ENCODE measurements at places on chromosomes 6 and 20.

DNA sequence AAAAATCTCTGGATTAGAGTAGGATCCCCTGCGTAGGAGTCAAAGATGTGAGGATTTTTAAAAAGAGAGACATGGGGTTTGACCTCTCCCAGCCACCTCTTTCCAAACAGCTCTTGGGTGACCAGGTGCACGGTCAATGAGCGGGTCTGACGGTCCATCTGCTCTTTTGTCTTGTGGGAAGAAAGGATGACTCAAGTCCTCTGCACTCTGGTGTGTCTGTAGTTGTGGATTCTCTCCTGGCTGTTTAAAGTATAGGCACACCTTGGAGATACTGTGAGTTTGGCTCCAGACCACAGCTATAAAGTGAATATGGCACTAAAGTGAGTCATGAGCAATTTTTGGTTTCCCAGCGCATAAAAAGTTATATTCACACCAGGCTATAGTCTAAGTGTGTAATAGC, 209.8 kb downstream of the BMP7 start:
- DNase-seq: no peak

- DNase-seq: peak; percentile 93
Observed at GRCh38 chr6:128520436-128521281, at the start of gene PTPRK. TSS of gene PTPRK (minus strand) at chr6:128520599. CDS start at chr6:128520358, 241 bp downstream.

DNA sequence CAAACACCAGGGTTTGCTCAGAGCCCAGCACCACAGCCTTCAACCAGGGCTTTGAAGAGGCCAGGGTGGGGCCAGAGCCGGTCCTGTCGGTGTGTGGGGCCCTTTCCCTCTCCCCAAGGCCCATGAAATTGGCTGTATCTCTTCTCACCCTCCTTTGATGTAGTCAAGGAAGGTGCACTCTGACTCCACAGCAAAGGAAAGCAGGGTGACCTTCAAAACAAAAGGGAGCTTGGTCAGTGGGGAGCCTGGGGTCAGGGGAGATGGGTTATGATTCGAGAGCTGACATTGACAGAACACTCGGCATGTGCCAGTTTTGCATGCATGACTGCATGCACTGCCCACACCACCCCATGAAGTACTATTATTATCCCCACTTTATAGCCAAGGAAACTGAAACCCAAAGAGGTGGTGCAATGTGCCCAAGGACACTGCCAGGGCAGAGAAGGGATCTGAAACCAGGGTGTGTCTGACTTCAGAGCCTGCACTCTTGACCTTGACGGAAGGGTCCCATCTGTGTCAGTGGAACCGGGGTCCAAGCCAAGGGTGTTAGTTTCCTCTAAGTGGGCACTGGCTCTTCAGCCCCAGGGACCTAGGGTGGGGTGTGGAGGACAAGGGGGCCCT, 55.4 kb downstream of the RAB44 start:
- no peak for DNase-seq

- DNase-seq: no peak
Observed at GRCh38 chr6:25627001-25627400, 25.0 kb upstream of the SCGN start.

GRCh38 chr6:82145926-82146452, 101.6 kb downstream of the IBTK start:
- peak; percentile 4 for DNase-seq

DNA sequence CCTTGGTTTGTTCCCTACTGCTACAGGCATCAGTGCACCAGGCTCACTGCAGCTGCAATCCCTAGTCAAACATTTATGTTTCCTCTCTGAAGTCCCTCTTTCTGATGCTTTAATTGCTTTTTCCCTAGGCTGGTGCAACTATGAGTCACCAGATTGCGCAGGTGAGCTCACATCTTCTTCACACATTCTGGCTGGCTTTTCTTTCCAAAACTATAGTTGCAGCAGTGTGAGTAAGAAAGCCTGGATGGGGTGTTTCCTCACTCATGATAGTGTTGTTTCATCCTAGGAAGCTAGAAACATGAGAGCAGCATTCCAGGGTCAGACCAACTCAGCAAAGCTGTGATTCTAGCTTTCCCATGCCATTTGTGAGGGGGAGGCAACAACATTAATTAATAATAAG, 296.4 kb downstream of the PAX1 start:
- peak; percentile 22 for DNase-seq

DNA sequence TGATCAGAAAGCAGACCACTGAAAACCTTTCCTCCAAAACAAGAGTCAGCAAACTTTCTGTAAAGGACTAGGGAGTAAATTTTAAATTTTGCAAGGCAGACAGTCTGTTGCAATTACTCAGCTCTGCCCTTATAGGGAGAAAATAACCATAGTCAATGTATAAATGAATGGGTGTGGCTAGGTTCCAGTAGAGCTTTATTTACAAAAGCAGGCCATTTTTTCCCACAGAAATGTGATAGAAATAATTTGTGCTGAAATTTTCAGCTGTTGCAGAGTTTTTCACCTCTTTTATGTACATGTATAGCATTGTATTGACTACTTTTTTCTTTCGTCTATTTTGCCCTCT, 7.7 kb downstream of the AMD1 start:
- peak; percentile 37 for DNase-seq

GRCh38 chr6:143745166-143746133, 67.7 kb downstream of the PHACTR2 start:
- DNase-seq: peak; percentile 59

DNA sequence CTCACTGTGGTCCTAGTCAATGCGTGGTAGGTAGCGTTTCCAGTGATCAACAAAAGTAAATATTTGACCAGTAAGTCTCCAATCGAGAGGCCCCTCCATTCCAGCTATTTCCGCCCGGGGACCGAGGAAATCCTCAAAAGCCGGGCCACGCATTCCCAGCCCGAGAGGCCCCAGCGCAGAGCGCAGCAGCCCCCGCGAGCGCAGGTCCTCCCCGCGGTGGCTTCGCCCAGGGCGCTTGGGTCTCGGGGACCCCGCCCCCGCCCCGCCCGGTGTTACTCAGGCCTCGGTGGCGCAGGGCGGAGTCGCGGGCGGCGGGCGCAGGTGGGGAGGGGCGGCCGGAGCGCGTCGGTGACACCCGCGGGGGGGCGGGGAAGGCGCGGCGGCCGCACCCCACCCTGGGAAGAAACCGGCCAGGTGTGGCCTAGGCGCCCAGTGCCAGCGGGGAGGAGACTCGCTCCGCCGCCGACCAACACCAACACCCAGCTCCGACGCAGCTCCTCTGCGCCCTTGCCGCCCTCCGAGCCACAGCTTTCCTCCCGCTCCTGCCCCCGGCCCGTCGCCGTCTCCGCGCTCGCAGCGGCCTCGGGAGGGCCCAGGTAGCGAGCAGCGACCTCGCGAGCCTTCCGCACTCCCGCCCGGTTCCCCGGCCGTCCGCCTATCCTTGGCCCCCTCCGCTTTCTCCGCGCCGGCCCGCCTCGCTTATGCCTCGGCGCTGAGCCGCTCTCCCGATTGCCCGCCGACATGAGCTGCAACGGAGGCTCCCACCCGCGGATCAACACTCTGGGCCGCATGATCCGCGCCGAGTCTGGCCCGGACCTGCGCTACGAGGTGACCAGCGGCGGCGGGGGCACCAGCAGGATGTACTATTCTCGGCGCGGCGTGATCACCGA, at the start of gene DSP:
Gene DSP, plus strand, starts transcription at position 497 of the 890 bp plus-strand sequence. Its CDS starts 245 bp downstream, at position 742.
- peak; percentile 50 for DNase-seq

- peak; percentile 95 for DNase-seq
Observed at GRCh38 chr6:75204217-75204958, 1.5 kb downstream of the COL12A1 start.

DNA sequence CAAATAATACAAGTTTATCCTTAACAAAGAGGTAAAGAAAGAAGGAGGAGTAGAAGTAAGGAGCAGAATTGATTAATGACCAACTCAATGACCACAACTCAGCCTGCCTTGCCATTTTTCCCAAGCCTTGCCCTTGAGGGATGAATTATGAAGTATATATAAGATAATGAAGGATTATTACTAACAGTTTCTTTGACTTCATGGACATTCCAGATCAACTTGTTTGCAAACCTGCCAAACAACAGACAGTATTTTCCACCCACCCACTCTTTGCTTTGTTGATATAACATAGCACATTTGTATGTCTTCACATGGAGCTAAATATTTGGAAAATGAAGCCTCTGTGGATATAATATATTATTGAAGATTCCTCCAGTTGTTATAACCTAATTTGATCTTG, 9.9 kb upstream of the C6orf141 start:
- DNase-seq: no peak

- no peak for DNase-seq
Observed at GRCh38 chr6:31634131-31634530, 13.6 kb downstream of the PRRC2A start.

DNA sequence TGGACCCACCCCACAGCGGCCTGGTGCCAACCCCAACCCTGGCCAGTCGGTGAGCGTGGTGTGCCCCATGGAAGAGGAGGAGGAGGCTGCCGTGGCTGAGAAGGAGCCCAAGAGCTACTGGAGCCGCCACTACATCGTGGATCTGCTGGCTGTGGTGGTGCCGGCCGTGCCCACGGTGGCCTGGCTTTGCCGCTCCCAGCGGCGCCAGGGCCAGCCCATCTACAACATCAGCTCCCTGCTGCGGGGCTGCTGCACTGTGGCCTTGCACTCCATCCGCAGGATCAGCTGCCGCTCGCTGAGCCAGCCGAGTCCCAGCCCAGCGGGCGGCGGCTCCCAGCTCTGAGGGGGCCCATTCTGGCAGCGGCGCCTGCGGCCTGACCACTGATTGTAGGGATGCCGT, 23.2 kb downstream of the SDCBP2 start:
- no peak for DNase-seq

DNA sequence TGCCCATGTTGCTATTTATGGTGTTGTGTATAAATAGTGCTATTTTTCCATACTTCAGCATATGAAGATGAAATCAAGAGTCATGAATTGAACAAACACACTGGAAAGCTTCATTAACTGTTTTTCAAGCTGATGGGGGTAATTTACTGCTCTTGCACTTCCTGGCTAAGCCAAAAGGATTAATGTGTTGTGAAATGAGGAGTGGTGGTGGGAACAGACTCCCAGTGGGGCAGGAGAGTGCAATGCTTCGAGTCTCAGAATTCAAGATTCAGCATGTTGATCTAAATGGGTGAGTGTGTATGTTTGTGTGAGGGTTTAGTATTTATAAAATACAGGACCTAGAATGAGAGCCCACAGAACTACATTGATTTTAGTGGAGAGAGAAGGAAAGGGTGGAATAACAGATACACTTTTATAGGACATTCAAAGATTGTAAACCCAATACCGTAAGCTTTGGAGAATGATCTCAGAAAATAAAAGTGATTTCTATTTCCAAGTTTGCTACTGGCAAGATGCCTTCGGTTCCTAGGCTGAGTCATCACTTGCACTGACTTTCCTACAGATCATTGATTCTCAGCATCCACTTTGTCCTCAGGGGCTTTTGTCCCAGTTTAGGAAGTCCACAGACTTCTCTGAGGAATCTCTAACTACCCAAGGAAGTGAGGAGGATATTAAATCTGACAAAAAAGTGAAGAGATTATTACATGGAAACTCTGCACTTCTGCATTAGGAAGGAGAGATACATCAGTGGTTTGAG, 303.6 kb downstream of the TRDN start:
- no peak for DNase-seq

DNA sequence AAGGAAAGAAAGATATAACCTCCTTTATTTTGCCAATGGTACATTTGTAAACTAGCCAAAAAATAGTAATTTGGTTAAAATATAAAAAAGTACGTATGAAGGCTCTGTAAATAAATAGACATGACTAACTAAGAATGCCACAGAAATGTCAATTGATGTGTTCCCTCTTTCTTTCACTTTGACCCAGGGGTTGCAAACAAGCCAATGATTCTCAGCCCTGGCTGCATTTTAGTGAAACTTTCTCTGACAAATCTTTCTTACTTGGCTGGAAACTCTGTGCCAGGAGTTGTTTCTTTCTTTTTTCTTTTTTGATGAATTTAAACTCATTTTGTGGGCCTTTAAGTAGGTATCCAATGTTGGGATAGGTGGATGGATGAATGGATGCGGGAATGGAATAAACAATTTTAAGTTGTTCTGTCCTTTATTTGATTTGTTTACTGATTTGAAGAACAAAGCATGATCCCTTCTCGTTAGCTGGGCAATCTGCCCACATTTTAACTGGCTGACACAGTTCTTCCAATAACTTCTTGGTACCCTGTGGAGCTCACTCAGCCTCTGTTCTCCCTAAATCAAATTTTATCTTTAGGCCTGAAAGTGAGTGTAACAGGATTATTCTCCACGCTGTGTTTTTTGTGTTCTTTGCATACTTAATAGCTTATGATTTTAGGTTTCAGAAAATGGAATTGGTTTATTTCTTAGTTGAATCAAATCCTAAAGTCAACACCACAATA, 58.6 kb upstream of the GCLC start:
- DNase-seq: peak; percentile 32

GRCh38 chr6:104591573-104592334, 268.0 kb downstream of the HACE1 start:
- DNase-seq: peak; percentile 25

DNA sequence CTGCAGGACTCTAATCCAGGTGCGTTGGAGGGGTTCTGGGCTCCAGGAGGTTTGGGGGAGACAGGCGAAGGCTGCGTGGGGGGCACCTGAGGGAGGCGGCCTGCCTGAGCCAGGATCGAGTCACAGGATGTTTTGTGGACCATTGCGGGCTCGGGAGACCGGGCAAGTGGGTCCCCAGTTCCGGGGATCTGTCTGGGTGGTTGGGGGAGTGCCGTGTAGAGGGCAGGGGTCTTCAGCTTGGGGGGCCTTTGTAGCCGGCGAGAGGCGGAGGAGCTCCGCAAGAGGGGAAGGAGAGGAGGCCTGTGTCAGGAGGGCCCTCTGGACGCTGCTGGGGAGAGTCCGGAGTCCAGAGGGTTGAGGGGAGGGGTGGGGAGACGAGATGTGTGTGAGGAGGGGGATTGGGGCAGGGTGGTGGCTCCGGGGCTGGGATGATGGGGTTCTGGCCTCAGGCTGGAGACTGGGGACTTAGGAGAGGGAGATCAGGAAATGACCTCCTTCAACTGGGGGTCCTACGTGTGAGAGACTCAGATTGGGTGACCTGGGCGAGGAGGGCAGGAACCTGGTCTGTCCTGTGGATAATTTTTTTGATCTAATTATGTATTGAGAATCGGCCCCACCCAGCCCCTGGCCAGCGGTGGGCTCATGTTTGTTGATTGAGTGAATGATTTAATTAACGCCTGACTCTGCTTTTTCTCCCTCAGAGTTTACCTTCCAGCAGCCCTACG, 505 bp downstream of the SNAI1 start:
- DNase-seq: no peak

DNA sequence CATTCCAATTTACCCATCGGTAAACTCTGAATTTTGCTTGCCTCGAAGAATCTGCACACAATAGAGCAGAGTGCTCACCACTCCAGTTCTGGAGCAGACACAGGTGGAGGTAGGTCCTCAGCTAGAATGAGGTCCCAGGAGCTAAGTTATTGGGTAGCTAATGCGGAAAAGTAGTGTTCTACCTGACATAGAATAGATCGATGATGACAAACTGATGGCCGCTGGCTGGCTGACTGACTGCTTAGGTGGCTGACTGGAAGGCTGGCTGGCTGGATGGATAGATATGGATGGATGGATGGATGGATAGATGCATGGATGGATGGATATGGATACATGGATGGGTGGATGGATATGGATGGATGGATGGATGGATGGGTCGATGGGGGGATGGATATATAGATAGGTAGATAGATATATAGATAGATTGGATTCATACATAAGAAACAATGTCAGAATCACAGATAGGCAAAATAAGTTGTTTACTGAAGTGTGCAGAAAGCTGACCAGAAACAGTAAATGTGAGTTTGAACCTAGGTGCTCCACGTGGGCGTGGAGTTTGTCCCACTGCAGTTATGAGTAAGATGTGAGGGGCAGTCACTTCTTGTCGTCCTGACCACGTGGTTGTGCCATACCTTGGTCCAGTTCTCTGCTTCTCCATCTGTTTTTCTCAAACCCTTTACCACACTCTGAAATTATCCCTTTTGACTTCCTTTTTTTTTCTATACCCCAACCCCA, 62.1 kb downstream of the TBXT start:
- DNase-seq: no peak
